ENCODE measurements at places on chromosomes 7 and 10.

DNA sequence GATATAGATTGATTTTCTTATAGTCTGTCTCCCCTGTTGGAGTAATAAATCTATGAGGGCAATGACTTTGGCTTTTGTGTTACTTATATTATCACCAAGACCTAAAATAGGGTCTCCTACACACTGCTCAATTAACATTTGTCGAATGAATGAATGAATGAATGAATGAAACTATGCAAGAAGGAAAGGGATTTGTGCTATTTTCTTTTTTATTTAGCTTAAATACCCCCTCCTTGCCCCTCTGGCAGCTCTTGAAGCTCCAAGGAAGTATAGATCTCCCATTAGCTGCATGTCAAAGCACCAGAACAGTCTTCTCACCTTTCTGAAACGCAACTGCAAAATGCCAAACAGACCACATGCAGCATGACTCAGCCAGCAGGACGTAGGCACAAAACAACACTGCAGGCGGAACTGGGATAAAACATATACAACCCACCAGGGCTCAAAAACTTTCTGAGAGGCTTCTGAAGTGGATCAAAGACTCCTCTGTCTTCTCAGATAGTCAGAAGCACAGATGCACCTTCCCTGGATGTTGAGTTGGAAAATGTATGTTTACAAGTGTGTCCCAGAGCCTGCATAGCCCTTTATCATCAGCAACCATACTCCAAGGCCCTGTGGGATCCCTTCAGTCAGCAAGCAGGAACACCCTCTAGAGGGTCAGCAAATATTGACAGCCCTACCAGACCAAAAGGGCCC is 187.8 kb downstream of the NPSR1 start:
- no peaks in the 10 kb centered on the region for H3K27me3 ChIP-seq
- no peak for DNase-seq
- no peaks in the 10 kb centered on the region for H3K4me1 ChIP-seq
- H3K27ac ChIP-seq = no peak overlapping the region

DNA sequence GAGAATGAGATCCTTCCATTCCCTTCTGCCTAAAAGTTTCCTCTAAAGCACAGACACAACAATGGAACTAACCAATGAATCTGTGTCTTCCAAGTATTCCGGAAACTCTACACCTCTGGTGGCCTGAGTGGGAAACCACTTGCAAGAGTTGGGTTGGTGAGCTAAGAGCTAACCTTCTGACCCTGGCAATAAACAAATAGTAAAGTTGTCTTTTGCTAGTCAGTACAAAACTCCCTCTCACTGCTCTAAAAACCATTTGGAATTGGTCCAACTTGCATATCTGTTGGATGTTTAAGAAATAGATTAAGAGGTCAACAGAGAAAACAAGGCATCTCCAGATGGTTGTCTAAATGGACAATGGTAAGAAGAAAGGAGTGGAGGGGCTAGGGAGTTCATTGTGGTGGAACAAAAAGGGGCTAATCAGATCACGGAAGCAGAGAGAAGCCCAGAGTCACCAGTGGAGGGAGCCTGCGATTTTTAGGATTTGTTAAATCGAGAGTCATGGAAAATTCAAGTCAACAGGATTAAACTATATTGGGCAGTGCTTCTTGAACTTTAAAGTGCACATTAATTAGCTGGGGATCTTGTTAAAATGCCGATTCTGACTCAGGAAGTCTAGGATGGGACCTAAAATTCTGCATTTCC is 192.3 kb downstream of the EVX1 start:
- no peak for DNase-seq
- no peak overlapping the region for H3K27ac ChIP-seq
- no peaks in the 10 kb centered on the region for H3K36me3 ChIP-seq
- no peaks in the 10 kb centered on the region for H3K27me3 ChIP-seq

DNA sequence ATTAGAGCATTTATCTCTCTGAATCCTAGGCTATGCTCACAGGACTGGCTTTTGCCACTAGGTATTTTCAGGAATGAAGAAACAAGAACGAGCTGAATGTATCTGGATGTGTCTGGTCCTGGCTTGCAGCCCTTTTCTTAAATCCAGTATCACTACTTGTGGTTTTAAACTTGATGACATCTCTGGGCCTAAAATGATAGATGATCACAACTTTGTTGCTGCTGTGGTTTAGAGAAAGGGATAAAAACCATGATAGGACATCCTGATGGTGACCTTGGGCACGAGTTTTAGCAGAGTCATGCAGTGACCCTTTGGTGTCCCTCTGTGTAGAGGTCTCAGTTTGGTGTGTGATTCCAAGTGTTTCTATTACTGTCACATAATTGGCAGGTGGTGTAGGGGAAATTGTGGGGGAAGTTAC is 31.7 kb upstream of the SEMA3C start:
- no peaks in the 10 kb centered on the region for H3K4me1 ChIP-seq
- H3K27ac ChIP-seq = no peak overlapping the region
- DNase-seq = no peak
- no peaks in the 10 kb centered on the region for H3K36me3 ChIP-seq
- no peaks in the 10 kb centered on the region for H3K27me3 ChIP-seq
- no peak overlapping the region for H3K4me3 ChIP-seq

GRCh38 chr7:132251327-132251659 is 325.0 kb downstream of the PLXNA4 start:
- H3K36me3 ChIP-seq = no peaks in the 10 kb centered on the region
- peaks cover 5% of the 10 kb centered on the region for H3K27me3 ChIP-seq
- H3K4me3 ChIP-seq = no peak overlapping the region
- DNase-seq = peak; percentile 19

DNA sequence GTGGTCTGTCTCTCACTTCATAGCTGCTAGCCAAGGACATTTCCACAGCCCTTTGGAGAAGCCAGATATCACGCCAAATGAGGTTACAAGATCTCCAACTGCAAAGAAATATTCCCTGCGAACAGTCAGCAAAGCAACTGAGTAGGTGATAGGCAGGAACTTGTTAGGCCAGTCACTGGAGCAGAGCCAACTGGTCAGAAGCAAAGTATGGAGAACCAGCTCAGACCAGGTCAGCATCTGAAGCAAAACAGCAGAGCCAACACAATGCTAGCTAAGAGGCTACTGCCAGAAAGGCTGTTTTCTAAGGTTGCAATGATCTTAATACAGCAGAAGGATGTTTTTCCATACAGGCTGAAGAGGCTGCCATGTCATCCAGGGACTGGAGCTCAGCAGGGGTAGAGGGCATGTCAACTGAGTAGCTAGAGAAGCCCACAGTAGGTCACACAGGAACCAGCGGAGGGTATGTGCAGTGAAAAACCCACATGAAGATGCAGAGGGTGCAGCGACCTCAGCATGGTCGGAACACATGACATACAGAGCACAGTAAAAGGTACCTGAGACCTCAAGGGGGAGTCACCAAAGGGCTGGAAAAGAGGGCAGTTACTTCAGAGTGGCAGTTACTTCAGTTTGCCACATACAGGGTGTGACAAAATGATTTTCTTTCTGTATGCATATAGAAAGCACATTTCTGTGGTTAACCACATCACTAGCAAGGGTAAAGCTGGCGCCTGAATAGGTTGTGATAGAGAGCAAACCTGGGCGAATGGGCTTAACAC is 8.9 kb downstream of the SEC31B start:
- no peaks in the 10 kb centered on the region for H3K4me1 ChIP-seq
- no peak for DNase-seq
- no peak overlapping the region for H3K4me3 ChIP-seq

DNA sequence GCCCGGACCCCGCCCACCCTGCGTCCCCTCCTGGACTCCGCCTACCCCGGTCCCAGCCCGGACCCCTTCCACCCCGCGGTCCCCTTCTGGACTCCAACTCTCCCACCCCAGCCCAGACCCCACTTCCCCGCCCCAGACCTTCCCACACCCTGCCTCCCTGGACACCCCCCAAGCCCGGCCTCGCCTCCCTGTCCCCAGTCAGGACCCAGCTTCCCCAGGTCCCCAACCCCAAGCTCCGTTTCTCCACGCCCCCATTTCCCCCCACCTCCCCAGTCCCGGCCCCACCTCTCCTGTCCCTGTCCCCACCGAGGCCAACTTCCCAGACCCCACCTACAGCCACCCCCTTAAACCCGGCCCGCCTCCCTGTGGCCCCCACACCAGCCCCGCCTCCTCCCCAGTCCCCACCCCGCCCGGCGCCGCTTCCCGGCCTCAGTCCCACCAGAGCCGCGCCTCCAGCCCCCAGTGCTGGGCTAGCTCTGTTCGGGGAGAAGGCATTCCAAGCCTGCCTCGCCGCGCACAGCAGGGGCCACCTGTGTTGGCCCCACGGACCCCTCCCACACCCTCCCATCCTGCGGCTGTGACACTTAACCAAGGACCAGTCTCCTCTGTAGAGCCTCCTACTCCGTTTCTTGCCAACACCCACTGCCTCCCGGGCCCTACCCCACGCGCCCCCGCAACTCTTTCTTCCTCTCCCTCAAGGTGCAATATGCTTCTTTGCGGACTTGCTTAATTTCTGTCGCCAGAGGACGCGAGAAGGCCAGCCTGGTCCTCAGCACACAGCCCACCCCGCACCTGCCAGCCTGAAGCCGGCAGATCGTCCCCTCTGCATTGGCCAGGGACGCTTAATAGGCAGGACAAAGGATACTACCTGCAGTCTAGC is 736 bp upstream of the ITIH5 start:
- no peaks in the 10 kb centered on the region for H3K36me3 ChIP-seq
- peaks cover 52% of the 10 kb centered on the region for H3K4me1 ChIP-seq
- H3K4me3 ChIP-seq = peak overlapping the region; percentile 46
- peak overlapping the region; percentile 51 for H3K27ac ChIP-seq
- DNase-seq = no peak

DNA sequence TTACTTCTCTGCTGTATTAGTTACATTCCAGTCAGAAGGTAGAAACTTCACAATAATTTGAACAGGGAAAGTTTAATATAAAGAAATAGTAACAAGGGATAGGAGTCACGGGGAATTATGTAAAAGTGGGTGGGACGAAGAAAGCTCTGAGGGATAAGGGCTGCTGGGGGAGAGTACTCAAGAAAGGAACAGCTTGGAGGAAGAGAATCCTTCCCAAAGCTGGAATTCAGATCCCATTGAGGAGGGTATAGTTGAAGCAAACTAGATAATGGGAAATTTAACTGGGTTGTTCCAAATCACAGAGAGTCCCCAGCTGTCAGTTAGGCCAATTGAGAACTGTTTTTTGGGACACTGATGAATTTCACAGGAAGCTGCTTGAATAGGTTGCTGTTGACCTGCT is 53.2 kb upstream of the MACC1 start:
- H3K4me3 ChIP-seq = no peak overlapping the region
- H3K4me1 ChIP-seq = no peaks in the 10 kb centered on the region
- H3K27ac ChIP-seq = no peak overlapping the region
- DNase-seq = no peak
- H3K36me3 ChIP-seq = no peaks in the 10 kb centered on the region

DNA sequence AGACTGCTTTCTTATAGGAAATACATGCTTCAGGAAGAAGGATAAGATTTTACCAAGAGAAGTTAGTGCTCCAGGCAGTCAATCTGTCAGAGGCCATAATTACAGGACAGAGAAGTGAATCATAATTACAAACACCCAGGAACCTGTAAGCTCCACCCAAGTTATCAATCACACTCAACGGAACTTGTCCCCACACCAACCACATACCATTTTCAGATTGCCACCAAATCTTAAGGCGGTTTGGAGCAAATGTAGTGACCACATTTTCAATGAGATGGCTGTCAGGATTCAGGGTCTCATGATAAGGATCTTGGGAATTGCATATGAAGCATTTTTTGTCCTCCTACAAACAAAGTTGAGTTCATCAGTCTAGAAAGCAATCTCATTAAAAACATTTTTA is 4.8 kb downstream of the LAMB1 start:
- peaks cover 36% of the 10 kb centered on the region for H3K4me1 ChIP-seq
- no peak for DNase-seq
- no peaks in the 10 kb centered on the region for H3K36me3 ChIP-seq

DNA sequence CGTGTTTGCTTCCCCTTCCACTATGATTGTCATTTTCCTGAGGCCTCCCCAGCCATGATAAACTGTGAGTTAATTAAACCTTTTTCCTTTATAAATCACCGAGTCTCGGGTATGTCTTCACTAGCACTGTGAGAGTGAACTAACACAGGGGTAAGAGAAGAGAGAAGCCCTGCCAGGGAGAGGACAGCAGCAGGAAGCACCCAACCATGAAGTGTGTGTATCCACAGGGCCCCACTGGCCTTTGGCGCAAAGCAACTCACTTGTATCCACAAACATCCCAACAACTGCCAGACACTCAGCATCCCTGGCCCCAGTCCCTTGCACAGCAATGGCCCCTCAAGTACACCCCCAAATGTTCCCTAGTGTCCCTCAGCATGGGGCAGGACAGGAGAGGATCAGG is 115.1 kb downstream of the MAD1L1 start:
- H3K4me1 ChIP-seq = peaks cover 15% of the 10 kb centered on the region
- no peak overlapping the region for H3K4me3 ChIP-seq
- H3K27me3 ChIP-seq = no peaks in the 10 kb centered on the region
- no peaks in the 10 kb centered on the region for H3K36me3 ChIP-seq
- no peak for DNase-seq
- H3K27ac ChIP-seq = peak overlapping the region; percentile 77

DNA sequence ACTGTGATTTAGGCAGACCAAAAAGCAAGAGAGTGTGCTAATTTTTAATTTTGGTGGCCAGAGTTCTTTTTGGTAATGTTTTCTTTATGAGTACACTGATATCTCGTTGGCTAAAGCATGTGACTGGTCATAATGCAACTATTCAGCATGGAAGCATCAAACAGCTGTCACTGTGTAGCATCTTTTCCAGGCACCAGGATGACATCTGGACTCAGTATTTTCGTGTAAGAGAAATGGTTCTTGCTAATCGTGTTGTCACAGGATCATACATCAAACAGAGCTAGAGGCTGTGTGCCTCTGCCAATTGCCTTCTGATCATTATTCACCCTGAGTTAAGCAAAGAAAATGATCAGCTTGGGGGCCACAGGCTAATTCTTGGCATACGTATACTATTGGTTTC is 118.9 kb downstream of the SND1 start:
- no peak overlapping the region for H3K4me3 ChIP-seq
- no peak overlapping the region for H3K27ac ChIP-seq
- no peaks in the 10 kb centered on the region for H3K27me3 ChIP-seq

DNA sequence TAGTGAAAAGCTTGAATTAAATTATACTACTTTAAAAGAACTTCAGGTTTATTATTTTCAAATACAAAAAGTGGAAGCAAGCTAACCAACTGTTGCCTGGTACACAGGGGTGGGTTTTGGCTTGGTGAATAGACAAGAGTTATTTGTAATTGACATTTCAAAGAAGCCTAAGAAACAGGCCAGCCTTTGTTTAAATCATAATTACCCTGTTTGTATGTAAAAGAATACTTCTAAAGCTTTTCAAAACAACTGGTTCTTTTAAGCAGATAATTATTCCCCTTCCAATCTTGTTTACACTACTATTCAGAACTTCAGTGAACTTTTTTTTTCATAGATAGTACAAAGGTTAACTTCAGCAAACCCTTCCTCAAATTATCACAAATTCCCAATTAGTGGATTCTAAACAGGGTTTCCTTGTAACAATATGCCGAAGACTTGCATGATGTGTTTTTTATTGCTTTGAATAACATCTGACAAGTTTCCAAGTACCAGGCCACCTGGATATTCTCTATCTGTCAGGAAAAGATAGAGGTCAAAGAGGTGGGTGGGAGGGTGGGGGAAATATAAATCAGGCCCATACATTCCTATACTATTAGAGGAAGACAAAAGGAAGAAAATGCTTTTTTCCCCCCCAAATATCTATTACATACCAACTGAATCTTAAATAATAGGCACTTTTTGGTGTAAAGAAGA is 20.4 kb downstream of the SSMEM1 start:
- H3K36me3 ChIP-seq = no peaks in the 10 kb centered on the region
- H3K4me3 ChIP-seq = no peak overlapping the region
- H3K27ac ChIP-seq = no peak overlapping the region
